Eye (tissue), 1 donor: ENCODE measurements at places on chromosomes 7 and 10.
A peak's percentile ranks its signal among the peaks of the same experiment; 100 is the strongest.

DNA sequence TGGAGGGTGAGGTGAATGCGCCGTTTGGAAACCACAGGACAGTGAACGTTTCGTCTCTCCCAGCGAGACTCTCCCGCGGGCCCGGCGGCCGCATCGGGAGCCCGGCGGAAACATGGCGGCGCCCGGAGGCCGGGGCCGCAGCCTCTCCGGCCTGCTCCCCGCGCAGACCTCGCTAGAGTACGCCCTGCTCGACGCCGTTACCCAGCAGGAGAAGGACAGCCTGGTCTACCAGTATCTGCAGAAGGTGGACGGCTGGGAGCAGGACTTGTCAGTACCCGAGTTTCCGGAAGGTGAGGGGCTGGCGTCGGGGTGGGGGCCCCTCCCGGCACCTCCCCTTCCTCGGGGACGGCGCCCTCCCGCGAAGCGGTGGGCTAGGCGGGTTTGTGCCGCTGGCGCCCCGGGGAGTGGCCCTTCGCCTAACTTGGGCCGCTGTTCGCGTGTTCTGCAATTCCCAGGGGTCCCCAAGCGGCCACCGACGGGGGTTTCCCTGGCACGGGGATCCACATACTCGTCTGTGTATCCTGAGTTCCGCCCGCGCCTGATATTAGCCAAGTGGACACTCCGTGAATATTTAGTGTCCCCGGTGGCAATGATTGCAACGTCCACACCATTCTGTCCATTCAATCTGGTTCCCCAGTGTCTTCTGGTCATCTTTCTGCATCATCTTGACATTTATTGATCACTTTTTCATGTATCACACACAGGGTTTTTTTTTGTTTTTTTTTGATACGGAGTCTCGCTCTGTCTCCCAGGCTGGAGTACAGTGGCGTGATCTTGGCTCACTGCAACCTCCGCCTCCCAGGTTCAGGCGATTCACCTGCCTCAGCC is 514 bp downstream of the NHLRC2 start:
- peak; percentile 83 for DNase-seq

GRCh38 chr10:107653832-107654287 is 489.4 kb upstream of the SORCS1 start:
- DNase-seq = peak; percentile 96

- DNase-seq = peak; percentile 66
These were observed 398.5 kb downstream of the PCDH15 start for GRCh38 chr10:54402576-54402975.

DNA sequence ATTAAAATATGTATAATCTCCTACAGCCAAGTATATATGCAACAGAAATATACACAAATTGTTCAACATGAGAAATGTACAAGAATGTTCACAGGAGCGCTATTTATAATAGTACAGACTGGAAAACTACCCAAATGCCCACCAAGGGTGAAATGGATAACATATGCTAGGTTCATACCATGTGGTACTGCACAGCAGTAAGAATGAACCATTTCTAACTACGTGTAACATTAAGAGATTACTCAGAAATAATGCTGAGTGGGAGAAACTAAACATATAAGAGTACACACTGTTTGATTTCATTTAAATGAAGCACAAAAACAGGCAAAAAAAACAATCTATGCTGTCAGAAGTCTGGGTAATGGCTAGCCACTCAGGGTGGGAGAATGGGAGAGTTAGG is 45.8 kb downstream of the RNLS start:
- DNase-seq = no peak

- DNase-seq = no peak
These were observed 157.3 kb downstream of the WDR37 start for GRCh38 chr10:1213252-1214070.

DNA sequence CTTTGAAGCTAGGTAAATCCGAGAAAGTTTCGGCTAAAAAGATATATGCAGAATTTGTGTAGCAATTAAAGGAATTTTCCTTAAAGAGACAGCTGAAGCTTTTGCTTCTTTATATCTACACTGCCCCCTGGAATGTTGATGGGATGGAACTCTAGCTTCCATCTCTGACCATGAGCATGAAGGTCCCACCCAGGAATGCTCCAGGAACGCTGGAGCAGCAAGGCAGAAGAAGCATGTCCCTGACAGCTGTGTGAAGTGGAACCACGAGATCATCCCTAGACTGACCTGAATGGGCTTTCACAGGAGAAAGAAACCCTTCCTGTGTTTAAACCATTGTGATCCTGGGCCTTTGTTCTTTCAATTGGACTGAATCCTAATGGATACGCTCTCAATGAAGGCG is 99.7 kb upstream of the NOBOX start:
- no peak for DNase-seq

DNA sequence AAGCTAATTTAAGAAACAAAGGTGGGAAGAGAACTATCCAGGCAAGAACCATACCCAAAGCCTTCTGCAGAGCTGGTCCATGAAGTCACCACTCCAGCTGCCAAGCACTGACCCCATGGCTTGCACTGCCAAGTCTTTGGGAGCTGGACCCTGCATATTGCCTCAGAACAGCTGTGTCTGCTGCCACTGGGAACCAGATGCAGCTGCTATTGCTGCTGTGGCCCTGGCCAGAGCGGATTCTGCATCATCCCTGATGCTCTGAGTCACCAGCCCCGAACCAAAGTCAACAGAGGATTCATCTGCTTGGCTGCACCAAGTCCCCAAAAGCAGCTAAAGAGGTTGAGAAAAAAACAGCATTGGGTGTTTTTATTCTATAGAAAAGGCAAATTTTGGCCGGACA is 39.2 kb upstream of the GSAP start:
- DNase-seq = no peak

GRCh38 chr7:6500691-6501090 is 50.6 kb downstream of the GRID2IP start:
- DNase-seq = no peak

- DNase-seq = no peak
These were observed 61.7 kb downstream of the AUTS2 start for GRCh38 chr7:69659983-69660382.

DNA sequence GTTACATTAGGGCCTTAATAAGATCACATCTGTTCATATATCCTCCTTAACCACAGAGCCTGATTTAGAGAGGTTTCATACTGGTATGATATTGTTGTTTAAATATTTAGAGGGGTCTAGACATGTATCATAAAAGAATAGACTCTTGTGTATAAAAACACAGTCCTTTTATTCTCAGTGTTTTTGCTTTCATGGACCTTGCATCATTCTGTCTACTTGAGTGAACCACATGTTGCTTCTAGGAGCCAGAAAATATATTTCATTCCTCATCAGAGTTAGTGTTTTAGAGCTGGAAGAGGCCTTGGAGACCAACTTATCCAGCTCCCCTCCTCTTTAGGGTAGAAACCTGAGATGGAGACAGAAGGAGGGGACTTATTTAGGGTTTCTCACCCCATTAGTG is 312.8 kb downstream of the LRMDA start:
- DNase-seq = no peak

GRCh38 chr7:42164881-42165428 is 72.1 kb downstream of the GLI3 start:
- no peak for DNase-seq

- no peak for DNase-seq
These were observed 333 bp upstream of the PLCE1 start for GRCh38 chr10:93993414-93993781.

DNA sequence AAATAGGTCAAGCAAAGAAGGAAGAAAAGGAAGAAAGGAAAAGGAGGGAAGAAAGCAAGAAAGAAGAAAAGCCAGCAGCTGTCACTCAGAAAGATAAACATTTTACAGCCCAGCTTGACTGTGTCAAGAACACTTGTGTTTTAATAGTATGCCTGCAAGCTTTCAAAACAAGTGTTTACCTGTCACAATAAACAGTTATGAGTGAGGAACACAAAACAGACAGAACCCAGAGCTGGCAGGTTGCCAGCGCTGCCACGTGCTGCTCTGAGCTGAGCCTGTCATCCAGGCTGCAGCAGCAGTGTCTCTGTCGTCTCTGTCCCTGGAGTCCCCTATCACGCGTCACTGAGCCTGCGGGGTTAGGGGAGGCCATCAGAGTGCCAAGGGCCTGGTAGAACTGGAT is 827.6 kb upstream of the AUTS2 start:
- peak; percentile 48 for DNase-seq

DNA sequence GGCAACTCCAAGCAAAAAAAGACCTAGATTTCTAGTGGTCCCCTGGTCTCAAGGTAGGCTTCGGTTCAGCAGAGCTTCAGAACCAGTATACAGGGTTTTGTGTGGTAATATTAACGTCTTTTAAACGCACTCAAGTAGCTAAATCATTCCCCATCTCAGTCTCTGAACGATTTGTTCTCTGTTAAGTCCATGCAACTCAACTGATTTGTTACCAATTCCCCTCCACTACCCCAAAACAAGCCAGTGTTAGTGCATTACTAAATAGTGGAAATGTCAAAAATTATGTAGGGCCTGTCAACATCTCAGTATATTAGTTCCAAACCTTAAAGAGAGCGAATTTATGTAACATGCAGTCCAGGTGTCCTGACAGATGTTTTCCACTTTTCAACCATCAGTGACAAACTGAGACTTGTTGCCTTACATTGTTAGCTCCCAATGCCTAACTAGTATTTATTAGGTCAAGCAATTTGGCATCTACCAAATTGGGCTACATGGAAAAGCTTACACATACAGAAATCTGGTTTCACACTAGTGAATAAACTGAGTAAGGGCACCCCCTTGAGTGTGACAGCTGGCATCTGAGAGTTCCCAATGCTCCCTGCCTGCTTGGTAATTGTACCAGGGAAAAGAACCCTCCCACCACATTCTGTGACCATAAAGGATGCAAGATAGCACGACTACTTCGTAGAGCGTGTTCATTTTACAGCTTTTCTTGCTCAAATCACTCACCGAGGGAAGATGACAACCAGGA is 12.2 kb downstream of the HNRNPA2B1 start:
- peak; percentile 38 for DNase-seq

DNA sequence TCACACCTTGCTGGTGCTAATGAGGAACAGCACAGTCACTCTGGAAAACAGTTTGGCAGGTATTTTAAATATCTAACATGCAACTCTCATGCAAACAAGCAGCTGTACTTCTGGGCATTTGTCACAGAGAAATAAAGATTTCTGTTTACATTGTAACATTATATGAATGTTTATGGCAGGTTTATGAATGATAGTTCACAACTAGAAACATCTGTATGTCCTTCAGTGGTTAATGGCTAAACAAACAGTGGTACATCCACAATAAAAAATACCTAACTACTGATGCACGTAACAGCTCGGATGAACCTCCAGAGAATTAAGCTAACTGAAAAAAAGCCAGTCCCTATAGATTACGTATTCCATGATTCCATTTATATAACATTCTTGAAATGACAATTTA is 109.6 kb downstream of the GPR37 start:
- DNase-seq = no peak

GRCh38 chr7:105028004-105028403 is 14.0 kb downstream of the KMT2E start:
- DNase-seq = no peak

DNA sequence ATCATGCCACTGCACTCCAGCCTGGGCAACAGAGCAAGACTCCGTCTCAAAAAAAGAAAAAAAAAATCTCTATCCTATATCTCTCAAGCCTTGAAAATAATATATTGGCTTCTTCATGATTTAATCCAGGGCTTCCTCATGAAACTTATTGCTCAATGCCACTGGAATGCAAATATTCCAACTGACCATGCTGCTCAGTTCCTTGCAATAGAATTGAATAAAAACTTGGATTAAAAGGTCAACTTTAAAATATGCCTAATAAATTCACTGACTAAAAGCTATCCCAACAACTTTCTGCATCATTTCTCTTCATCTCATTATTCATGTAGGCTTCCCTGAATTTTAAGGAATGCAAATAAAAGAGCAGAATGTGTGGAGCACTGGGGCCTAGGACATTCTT is 42.1 kb upstream of the NOBOX start:
- no peak for DNase-seq

- no peak for DNase-seq
These were observed 26.9 kb downstream of the WIPI2 start for GRCh38 chr7:5216931-5217330.

GRCh38 chr10:78337646-78338391 is 304.2 kb downstream of the RPS24 start:
- no peak for DNase-seq

GRCh38 chr7:25375805-25376600 is 147.7 kb upstream of the NPVF start:
- DNase-seq = no peak

DNA sequence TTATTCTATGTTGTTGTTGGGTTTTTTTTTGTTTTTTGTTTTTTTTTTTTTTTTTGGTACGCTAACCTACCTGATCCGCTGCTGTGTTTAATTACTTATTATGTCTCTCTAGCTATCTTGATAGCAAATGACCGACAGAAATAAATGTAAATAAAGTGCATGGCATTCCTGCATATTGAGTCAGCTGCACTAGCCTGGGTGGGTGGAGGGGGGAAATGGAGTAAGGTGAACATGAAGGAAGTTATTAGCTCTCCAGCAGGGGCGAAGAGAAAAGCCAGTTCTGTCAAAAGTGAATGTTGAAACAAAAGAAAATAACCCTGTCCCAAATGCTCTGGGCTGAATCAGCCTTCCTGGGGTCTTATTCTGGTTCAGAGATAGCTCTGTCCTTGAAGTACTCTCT is 210.7 kb upstream of the MDFIC start:
- no peak for DNase-seq

DNA sequence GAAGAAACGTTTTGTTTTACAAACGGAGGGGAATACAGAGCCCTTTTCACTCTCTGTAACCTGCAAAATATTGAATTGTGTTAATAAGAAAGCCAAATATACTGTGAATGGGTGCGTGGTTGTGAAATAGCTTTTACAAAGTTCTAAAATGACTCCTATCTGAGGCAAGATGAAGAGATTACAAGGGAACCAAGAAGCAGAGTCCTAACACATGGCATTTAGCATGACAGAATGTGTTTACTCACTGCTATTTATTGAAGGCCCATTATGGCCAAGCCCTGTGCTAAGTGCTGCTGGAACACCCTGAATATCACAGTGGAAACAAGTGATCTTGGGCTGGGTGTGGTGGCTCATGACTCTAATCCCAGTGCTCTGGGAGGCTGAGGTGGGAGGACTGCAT is 12.9 kb downstream of the JCAD start:
- no peak for DNase-seq

DNA sequence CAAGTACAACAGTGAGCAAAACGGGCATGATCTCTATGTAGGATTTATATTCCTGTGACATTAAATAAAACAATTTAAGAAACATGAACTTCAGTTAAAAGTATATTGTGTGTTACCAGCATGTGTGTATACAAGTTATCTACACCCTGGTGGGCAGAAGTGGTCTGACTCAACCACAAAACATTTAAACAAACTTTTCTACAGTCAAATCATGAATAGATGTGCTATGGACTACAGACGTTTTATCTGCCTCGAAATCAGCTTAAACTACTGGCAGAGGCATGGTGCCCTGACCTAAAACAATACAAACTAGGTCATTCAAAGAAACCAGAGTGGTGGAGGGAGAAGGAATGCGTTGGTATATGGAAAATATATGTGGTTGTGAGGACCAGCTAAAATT is 3.6 kb downstream of the ARL3 start:
- no peak for DNase-seq
